ENCODE measurements at places on chromosomes 6 and 20.
A peak's percentile ranks its signal among the peaks of the same experiment; 100 is the strongest.

DNA sequence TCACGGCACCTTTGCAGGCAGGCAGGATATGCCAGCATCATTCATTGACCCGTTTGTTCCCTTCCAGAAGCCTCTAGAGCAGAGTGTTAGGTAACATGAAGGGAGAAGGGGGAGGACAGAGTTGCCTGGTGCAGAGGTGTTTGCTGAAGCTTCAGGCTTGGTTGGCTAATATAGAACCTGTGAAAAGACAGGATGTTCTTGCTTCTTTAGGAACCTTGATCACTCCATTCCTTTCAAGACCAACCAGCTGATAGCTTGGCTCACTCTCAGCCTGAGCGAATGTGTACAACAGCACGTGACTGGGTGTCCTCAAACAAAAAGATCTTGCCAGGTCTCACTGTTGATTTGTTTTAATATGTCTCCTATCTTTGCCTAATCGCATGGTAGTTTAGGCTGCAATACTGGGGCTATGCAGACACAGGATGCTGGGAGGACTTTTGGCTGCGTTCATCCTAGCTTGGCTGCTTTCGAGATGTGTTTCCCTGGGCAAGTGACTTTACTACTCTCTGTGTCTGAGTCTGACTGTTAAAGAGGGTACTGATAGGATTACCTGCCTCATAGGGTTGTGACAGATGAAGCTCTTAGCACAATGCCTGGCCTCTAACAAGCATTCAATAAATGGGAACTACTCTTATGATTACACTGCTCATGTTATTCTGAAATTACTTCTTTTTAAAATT lies 16.0 kb downstream of the SHLD1 start:
- DNase-seq: no peak

- DNase-seq: no peak
These were observed 32.1 kb upstream of the TCFL5 start for GRCh38 chr20:62893700-62894099.

GRCh38 chr6:27547157-27548075 lies 74.5 kb upstream of the ZNF184 start:
- DNase-seq: no peak

- no peak for DNase-seq
These were observed 115.8 kb downstream of the TBC1D7 start for GRCh38 chr6:13212538-13212937.

GRCh38 chr6:96469312-96469711 lies 52.3 kb upstream of the UFL1 start:
- no peak for DNase-seq

DNA sequence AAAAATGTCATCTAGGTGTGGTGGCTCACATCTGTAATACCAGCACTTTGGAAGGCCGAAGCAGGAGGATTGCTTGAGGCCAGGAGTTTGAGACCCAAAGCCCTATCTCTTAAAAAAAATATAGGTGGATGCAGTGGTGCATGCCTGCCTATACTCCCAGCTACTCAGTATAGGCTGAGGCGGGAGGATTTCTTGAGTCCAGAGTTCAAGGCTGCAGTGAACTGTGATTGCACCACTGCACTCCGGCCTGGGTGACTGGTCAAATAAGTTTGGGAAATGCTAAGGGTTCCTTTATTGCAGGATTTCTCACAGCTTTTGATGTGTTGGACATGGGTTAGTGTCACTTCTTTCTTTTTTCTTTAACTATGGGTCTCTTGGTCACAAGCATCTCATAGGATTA lies 261.3 kb downstream of the PLCB1 start:
- no peak for DNase-seq

DNA sequence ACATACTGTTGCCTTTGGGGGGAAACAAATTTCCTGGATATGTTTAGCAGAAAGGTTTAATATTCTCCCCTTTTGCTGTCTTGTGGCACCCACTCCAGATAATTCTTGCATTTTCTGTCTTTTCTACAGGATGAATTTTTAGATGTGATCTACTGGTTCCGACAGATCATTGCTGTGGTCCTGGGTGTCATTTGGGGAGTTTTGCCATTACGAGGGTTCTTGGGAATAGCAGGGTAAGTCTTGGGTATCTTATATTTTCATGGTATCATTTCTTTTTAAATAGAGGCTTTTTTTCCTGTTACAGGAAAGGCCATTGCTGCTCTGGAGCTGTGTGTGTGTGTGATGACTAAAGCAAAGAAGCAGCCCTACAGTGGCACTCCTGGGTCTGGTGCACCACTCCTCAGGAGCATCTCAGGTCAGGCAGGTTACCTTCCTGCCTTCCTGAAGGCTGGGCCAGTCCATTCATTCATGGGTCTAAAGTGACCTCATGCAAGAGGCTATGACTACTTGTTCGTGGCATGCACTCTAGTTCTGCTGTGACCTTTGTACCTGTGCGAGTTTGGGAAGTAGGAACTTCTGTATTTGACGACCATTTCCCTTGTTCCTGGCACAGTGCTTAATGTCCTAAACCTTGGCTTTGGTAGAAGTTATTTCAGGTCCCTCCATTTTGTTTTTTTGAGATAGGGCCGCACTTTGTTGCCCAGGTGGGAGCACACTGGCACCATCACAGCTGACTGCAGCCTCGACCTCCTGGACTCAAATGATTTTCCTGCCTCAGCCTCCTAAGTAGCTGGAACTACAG lies 2.2 kb downstream of the RAB5IF start:
- no peak for DNase-seq

DNA sequence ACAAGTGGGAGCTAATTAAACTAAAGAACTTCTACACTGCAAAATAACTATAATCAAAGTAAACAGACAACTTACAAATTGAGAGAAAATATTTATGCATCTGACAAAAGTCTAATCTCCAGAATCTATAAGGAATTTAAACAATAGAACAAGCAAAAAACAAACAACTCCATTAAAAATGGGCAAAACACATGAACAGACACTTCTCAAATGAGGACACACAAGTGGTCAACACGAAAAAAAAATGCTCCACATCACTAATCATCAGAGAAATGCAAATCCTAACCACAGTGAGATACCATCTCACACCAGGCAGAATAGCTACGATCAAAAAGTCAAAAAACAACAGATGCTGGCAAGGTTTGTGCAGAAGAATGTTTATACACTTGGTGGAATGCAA lies 36.2 kb downstream of the STMND1 start:
- DNase-seq: no peak

GRCh38 chr6:41966961-41967311 lies 25.3 kb upstream of the CCND3 start:
- DNase-seq: peak; percentile 67

DNA sequence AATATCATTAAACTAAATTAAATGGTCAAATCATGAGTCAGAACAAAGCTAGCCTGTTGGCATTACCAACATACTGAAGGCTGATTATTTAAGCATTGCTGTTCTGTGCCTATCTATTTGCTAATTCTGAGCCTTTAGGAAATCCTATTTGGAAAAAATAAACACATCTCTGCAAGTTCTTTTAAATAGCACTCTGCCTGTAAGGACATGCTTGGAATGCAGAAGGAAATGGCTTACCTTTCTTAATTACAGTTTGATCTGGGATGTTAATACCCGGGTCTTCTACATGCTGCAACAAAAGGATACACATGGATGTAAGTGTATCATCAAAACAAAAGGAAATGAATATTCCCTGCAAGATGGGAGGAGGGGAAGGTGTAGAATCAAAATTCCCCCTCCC lies 8.3 kb downstream of the TFAP2A start:
- no peak for DNase-seq

DNA sequence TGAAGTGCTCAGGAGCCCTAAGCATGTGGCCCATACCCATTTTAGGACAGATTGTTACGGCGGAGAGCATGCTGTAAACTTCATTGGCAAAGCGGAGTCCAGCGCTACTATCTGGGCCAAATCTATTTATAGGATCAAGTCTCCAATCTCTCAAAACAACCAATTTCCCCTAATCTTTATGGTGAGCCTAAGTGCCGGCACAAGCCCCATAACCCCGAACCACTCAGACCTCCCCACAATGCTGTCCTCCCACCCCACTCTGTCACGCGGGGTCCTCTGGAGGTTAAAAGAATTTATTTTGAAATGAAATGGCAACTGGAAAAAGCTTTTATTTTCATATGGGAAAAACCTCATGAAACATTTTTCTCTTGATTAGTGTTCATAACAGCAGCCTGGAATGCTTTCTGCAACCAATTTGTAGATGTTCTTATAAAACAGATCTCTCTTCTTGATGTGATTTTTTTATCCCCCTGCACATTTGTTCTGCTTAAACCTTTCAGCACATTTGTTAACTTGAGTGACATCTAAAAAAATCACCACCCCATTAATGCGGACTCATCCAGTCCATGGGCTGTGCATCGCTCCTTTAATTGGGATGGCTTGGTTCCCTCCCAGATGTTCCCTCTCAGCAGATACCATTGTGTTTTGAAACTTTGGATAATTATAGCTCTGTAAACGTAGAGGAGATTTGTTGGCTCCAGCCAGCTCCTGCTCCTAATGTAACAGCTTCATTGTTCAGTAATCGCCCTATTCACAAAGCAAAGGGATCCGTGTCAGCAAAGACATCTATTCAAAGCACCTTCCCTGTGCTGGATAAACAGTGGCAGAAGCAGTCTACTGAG lies 323.6 kb downstream of the CD83 start:
- DNase-seq: no peak

DNA sequence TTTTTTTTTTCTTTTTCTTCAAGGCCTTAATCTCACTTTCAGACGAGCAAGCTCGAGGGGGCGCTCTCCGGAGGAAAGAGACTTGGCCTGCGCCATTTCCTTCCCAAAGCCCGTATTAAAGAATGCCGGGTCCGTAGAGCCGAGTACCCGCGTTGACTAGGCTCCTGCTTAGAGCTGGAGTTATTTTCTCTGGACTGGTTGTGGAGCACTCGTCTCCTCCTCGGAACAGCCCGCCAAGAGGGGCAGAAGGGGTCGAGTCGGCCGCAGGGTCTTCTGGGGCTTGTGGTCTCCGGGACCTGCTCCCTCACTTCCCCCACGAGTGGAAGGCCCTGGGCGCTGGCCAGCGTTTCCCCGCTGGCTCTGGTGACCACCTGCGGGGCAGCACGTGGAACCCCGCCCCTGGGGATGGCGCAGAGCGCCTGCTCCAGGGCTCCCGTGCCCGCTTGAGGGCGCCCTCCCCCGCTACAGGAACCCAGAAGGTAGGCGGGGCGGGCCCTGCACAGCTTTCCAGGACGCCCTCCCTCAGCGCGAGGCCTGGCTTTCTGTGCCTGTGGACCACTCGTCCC lies 2.7 kb upstream of the MEI4 start:
- no peak for DNase-seq

DNA sequence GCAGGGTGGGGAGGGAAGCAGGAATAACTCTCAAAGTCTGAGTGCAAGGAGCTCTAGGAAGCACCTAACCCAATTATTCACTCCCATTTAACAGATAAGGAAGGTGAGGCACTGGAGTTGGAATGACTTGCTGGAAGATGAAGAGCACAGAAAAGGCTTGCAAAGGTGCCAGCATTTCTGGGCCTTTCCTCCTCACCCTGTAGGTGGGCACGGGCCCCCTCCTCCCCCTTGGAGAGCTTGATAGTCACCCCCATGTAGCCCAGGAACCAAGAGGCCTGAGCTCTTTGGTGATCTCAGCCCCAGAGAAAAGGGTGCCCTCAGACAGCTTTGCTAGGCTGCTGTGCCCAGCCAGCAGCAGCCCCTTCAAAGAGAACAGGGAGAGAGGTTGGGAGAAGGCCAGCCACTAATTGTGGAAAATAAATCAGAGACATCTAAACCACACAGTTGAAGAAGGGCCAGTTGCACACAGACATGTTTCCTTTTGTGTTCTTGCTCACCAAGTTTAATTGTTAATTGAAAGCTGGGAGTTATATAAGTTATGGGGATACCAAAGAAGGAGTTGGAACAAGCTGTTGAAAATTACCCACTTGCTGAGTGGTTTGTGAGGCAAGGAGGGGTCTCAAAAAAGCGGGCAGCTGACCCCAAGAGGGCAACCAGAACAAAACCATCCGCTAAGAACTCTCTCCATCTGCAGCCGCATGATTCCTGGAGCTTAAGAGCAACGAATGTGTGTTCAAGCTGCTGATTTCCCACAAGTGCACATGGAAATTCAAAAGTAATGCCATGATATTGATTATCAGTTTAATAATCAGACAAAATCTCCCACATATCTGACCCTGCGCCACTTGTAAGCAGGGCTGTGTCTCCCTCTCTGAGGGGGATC lies 77.0 kb downstream of the MRPL14 start:
- DNase-seq: no peak

DNA sequence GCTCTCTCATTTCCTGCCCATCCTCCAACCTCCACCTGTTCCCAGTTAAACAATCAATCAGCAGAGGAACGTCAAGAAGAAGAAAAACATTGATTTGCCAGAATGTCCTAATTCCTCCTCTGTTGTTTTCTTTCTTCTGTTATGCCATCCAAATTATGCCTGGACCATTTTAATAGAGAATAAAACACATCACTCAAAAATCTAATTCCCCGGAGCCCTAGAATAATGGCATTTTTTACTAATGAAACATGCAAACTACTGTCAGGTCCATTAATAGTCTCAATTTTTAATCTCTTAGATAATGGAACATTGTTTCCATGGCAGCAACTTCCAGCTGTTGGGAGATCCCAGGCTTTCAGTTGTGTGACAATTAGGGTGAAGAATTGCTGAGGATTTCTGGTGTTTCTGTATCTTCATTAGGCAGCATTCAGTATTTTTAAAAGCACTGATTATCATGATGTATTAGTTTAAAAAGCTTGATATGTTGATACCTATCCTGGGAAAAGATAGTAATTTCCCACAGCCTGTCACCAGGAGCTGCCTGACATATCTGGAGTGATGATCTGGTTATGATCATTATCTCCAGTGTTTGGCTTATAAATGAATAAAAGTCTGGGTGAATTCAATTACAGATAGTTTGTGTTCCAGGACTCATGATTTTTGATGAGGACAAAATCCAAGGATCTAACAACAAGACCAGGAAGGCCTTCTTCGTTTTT lies 209.8 kb downstream of the TPBG start:
- no peak for DNase-seq

DNA sequence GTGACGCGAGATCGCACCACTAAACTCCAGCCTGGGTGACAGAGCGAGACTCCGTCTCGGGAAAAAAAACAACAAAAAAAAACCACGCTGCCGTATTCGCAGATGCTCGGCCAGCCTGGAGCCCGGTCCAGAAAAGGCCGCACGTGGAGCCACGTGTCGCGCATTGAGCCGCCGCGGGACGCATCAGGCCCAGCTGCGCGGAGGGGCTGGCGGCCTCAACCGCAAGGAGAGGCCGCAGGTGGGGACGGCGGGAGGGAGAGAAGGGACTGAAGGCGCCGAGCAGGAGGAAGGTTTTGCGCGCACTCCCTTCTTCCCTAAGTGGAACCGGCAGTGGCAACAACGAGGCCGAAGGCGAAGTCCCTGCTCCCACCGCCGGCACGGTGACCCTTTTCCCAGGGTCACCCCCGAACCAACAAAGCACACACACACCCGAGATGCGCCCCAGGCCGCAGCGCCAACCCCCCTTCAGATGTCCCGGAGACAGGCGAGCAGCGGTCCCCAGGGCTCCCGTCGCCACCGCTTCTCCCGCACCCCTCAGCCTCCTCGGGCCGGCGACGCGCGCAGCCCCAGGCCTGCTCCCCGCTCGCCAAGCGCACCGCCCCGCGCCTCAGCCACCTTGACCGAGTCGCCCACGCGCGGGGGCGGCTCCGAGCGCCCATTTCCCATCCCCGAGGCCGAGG lies 681 bp downstream of the SYCP2 start:
- no peak for DNase-seq

GRCh38 chr6:141594874-141595273 lies 537.9 kb upstream of the GJE1 start:
- DNase-seq: no peak
